ENCODE measurements at places on chromosomes 13 and 19. TPM values are rescaled to one million over a fixed set of nuclear protein-coding genes. Genes with fewer than 3 reads are reported as not detected.

GRCh38 chr13:84873951-84874350, 925.3 kb downstream of the SLITRK6 start:
- DNase-seq, result no peak

GRCh38 chr13:114081761-114082681, 50.4 kb downstream of the RASA3 start:
- DNase-seq, result no peak

DNA sequence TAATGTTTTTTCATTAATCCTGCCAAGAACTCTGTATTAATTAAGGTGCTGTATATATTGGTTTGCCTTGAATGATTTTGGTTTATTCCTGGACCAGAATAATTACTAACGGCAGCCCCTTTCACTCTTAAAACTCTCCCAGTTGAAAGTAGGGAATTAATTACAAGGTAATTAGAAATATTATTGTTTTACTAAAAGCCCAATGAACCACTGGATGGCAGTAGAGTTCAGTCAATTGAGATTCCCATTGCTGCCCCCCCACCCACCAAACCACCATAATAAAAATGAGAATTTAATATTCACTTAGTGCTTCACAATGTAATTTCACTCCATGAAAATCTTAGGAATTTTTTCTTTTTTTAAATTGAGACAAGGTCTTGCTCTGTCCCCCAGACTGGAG, 13.7 kb downstream of the WBP4 start:
- DNase-seq, result no peak

DNA sequence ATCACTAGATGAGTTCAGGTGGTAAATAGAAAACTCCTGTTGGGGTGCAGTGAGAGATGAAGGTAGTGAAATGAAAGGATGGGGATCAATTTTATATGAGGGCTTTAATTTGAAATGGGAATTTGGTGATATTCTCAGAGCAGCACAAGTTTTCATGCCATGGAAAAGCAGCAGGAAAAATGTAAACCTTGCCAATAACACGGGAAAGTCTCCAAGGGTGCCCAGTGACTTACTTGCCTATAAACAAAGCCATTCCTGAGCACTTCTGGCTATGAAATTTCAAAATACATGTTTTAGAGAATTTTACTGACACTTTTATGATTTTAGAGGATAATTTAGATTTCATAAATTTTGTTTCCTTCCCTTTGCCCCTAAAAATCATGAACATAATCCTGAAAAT, 16.4 kb upstream of the FLT3 start:
- no peak for DNase-seq

DNA sequence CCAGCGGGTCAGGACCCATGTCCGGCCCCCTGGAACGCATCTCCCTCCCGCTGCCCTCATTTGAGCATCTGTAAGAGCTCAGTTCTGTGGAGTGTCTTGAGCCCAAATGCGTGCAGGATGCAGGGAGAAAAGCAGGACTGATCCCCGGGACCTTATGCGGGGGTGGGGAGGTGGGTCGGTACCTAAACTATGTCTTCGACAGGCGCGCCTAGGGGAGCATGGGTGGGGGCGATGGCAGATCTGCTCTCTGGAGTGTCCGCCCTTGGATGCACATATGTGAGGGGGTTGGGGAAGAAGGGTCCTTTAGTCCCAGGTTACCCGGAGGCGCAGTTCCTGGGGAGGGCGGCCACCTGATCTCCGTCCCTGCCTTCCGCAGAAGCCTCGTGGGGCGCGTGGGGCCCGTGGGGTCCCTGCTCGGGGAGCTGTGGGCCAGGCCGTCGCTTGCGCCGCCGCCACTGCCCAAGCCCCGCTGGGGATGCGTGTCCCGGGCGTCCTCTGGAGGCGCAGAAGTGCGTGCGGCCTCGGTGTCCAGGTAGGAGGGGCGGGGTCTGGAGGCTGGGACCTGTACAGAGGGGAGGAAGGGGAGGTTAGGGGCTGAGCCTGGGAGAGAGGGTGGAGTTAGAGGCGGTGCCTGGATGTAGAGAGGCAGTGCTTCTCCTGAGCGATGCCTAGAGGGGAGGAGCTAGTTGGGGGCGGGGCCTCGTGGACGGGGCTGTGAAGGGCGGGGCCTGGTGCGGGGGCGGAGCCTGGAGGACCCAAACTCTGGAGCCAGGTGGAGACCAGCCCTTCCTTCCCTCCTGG, 2.9 kb downstream of the CILP2 start:
- no peak for DNase-seq

DNA sequence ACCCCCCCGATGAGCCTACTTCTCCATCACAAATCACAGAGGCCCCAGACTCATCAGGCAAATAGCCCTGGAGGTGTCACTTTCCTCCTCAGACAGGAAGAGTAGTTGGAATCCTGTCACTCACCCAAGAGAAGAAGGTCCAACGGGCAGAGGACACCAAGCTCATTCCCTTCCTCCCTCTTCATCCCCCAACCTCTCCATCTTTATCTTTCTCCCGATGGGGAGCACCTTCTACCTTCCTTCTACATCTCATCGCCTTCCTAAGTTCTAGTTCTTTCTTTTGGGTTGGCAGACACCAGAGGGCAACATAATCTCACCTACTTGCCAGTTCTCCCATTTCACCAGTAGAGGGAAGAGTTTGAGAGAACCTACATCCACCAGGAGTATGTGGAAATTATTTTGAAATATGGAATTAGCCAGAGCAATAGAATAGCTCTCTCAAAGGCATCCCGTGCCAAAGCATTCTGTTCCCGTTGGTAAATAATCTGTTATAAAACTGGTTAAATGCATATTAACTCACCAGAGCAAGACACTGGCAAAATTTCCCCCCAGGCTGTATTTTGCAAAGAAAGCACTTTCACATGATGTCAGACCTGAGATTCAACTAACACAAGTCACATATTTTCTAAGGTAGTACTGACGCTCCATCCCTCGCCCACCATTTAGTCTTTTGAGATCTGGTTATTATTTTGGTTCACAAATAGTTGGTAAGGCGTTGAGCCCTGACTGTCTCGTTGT, 55.0 kb downstream of the ZIC5 start:
- peak; percentile 41 for DNase-seq

GRCh38 chr13:42970824-42971690, 21.0 kb downstream of the EPSTI1 start:
- DNase-seq, result no peak

DNA sequence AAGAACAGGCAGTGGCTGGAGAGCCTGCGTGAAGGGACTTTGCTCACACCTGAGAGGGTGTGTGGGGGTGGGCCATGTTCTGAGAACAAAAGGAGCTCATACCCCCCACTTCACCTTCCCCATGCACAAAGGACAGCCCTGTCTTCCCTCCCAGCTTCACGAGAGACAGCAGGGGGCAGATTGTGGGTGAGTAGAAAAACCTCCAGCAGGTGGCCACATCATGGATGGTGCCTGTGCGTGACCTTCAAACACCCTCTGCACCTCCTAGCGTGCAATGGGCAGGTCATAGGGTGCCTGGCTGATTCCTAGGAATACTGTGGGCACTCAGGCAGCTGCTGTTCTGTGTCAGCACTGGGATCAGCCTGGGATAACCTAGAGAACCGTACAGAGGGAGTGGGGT, 36.3 kb upstream of the PSG9 start:
- no peak for DNase-seq

Gene CEACAM3
- total RNA-seq, result not detected

Gene SLITRK1
- total RNA-seq, result not detected

Gene FGF14
- total RNA-seq, result not detected
